ENCODE measurements at places on chromosomes 3 and 15.

GRCh38 chr15:68427366-68427765 lies 4.6 kb downstream of the ITGA11 start:
- H3K27ac ChIP-seq = no peak overlapping the region
- no peak for DNase-seq
- H3K27me3 ChIP-seq = peaks cover 11% of the 10 kb centered on the region
- no peaks in the 10 kb centered on the region for H3K36me3 ChIP-seq

- DNase-seq = no peak
- H3K4me1 ChIP-seq = peaks cover 14% of the 10 kb centered on the region
- H3K27ac ChIP-seq = no peak overlapping the region
- H3K27me3 ChIP-seq = peaks cover 51% of the 10 kb centered on the region
- H3K4me3 ChIP-seq = no peak overlapping the region
Observed at GRCh38 chr3:147422601-147423536, 13.7 kb downstream of the ZIC1 start.

- no peak overlapping the region for H3K4me3 ChIP-seq
- no peaks in the 10 kb centered on the region for H3K27me3 ChIP-seq
- DNase-seq = no peak
- H3K4me1 ChIP-seq = peaks cover 7% of the 10 kb centered on the region
- H3K36me3 ChIP-seq = no peaks in the 10 kb centered on the region
Observed at GRCh38 chr3:71478568-71478967, 105.0 kb downstream of the FOXP1 start.

DNA sequence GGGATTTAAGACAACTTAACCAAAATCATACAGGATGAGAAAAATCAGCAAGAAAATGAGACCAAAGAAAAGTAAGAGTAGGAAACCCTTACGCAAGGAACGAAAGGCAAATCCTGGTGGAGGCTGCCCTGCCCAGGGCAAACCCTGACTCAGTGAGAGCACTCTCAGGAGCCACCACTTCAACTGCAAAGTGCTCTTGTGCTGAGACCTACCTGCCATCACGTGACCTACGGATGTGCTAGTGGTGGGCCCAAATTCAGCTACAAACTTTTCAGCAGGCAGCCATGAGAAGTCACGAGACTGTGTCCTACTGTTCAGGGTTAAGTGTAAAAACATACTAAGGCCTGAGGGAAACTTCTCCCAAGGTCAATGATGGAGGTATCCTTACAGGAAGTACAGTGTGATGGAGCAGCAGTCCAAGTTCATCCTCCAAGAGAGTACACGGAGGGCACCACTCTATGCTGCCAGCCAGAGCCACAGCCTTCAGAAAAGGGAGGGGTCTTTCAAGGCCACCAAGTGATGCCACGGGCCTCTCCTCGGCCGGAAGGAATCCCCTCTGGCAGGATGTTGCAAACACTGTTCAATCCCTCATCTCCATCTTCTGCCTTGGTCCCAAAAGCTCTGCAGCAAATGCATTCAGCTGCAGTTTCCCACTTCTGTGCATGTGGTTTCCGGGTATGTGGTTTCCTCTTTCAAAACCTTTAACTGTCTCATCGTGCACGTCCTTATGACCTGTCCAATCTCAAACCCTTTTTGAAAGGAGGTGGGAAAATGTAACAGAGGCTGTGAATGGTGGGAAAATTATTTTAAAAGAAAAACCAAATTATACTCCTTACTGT lies 9.5 kb downstream of the CHSY1 start:
- no peaks in the 10 kb centered on the region for H3K36me3 ChIP-seq
- peaks cover 11% of the 10 kb centered on the region for H3K4me1 ChIP-seq
- no peak overlapping the region for H3K27ac ChIP-seq
- H3K4me3 ChIP-seq = no peak overlapping the region
- no peaks in the 10 kb centered on the region for H3K27me3 ChIP-seq
- DNase-seq = no peak

DNA sequence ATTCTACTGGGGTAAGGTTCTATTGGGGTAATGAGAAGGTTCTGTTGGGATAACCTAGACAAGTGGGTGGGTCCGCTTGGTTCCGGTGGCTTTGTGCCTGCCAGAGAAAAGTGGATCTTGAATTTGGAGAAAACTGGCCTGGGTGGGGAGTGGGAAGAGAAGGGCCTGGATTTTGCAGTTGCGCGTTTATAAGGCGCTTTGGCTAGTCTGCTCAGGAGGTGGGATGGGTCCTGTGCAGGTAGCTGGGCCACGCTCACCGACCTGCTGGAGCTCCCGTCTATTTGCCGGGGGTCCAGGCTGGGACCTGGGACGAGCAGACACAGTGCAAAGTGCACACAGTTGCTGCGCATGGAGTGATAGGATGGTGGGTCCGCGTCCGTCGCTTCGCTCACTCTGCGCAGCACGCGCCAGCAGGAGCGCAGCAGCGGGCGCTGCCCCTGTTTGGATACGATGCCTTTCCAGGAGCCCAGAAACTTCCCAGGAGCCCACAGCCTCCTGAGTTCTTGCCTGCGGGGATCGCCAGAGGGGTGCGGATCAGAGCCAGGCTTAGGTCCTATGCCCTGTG lies 1.3 kb upstream of the AP3B2 start:
- no peaks in the 10 kb centered on the region for H3K36me3 ChIP-seq
- H3K4me3 ChIP-seq = no peak overlapping the region
- no peak overlapping the region for H3K27ac ChIP-seq
- peaks cover 16% of the 10 kb centered on the region for H3K4me1 ChIP-seq
- no peak for DNase-seq
- no peaks in the 10 kb centered on the region for H3K27me3 ChIP-seq

DNA sequence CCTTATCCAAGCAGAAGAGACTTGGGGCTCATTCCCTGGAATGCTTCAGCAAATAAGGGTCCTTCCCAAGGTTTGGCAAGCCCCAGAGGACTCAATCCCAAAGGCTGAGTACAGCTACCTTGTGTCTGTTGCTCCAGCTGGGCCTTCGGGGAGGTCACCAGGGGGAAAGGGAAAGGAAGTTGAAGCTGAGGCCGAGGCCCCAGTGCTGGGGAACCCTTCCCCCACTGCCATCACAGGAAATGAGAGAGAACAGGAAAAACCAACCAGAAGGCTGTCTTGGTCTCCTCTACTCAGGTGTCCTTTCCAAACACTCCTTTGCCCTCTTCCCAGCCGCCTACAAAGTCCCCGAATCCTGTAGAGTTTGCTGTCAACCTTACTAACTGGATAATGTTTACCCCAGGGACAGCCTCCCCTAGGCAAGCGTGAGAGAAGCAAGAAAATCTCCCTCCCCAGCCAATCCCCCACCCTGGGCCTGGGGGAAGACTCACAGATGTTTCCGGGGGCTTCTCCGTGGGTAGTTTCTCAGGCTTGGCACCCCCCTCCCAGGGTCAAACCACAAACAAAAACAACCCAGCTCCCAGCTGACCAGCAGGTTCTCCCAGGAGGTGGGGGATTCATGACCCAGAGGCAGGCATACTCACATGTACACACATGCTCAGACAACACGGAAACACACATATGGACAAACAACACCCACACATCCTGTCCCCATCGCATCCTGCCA lies 5.5 kb downstream of the CSRNP1 start:
- DNase-seq = no peak
- H3K36me3 ChIP-seq = peaks cover 21% of the 10 kb centered on the region
- no peak overlapping the region for H3K4me3 ChIP-seq
- H3K4me1 ChIP-seq = peaks cover 86% of the 10 kb centered on the region
- H3K27ac ChIP-seq = peak overlapping the region; percentile 33

GRCh38 chr15:68582864-68583263 lies 4.1 kb downstream of the CORO2B start:
- DNase-seq = no peak
- H3K4me3 ChIP-seq = no peak overlapping the region
- no peaks in the 10 kb centered on the region for H3K36me3 ChIP-seq
- no peak overlapping the region for H3K27ac ChIP-seq
- peaks cover 13% of the 10 kb centered on the region for H3K4me1 ChIP-seq

GRCh38 chr3:44958386-44958785 lies 17.6 kb downstream of the ZDHHC3 start:
- no peaks in the 10 kb centered on the region for H3K36me3 ChIP-seq
- no peaks in the 10 kb centered on the region for H3K4me1 ChIP-seq
- no peak overlapping the region for H3K27ac ChIP-seq
- DNase-seq = no peak
- H3K4me3 ChIP-seq = no peak overlapping the region

GRCh38 chr3:109713288-109713687 lies 375.9 kb upstream of the DPPA4 start:
- H3K4me1 ChIP-seq = no peaks in the 10 kb centered on the region
- no peak for DNase-seq
- H3K4me3 ChIP-seq = no peak overlapping the region
- H3K36me3 ChIP-seq = no peaks in the 10 kb centered on the region
- H3K27me3 ChIP-seq = no peaks in the 10 kb centered on the region
- no peak overlapping the region for H3K27ac ChIP-seq

DNA sequence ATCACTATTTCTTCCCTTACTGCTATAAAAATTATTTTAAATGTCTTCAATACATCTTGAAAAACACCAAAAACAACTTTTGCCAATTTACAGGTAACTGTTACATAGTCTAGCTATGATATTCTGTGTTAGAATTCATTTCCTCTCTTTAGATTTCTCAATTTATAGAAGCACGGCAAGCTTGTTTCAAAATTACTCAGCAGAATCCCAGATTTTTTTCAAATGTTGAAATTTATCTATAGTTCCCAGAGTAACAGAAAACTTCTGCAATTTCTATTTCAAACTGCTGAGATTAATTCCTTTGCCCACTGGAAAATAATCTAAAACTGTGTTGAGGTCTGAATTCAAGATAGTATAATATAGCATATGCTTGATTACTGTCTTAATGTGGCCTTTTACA lies 41.2 kb downstream of the CCPG1 start:
- no peaks in the 10 kb centered on the region for H3K4me1 ChIP-seq
- H3K36me3 ChIP-seq = peaks cover 3% of the 10 kb centered on the region
- no peak overlapping the region for H3K4me3 ChIP-seq

DNA sequence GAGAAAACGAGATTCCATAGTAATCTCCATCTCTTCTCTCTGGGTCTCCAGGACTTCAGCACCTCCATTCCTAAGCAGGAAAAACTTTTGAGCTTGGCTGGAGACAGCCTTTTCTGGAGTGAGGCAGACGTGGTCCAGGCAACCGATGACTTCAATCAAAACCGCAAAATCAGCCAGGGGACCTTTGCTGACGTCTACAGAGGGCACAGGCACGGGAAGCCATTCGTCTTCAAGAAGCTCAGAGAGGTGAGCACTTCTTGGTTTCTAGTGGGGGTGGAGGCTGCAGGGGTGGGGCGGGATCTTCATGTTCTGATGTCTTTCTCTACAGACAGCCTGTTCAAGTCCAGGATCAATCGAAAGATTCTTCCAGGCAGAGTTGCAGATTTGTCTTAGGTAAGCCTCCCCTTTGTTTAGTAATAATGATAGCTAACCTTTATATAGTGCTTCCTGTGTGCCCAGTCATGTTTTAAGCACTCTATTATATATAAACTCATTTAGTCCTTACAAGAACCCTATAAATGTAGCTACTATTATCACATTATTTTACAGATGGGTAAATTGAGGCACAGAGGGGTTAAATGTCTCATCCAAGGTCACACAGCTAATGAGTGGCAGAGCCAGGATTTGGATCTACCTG lies 35.0 kb upstream of the TATDN2 start:
- no peak for DNase-seq
- no peaks in the 10 kb centered on the region for H3K27me3 ChIP-seq
- H3K36me3 ChIP-seq = no peaks in the 10 kb centered on the region

DNA sequence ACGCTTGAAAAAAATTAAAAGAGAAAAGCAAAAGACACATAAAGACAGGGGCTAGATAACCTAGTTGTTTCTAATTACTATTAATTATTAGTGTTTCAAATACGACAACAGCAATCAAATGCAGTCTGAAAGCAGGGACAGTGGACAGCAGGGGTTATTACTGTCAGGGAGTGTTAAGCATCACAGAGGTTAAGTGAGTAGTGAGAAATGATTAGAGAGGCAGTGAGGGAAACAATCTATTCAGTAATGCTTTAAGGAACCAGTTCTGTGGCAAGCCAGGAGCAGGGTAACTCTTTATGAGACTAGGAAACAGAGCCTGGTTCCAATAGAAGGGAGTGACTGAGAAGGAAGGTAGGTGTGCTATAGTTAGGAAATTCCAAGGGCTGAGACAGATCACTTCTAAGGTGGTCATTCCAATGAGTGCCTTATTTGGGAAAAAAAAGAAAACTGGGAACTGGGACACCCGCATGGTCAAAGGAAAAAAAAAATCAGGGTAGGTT lies 15.0 kb downstream of the RYK start:
- no peak overlapping the region for H3K4me3 ChIP-seq
- no peaks in the 10 kb centered on the region for H3K27me3 ChIP-seq
- peaks cover 57% of the 10 kb centered on the region for H3K4me1 ChIP-seq
- no peak for DNase-seq

DNA sequence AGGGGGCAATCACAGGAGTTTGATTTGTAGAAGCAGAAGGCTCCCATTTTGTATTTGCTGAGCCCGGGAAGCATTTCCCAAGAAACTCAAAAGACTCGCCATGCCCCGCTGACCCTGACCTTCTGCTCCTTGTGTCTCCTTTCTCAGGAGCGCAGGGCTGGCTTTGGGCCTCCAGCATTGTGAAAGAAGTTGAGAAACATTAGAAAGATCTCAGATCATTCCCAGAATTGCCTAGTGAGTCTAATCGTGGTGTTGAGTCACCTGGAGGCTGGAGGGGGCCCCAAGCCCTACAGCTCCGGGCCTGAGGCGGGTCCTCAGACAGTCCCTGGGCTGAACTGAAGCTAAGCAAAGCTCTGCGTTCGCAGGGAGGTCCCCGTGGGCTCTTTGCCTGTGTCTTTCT lies 10.9 kb upstream of the PIGZ start:
- peaks cover 6% of the 10 kb centered on the region for H3K4me1 ChIP-seq
- H3K36me3 ChIP-seq = no peaks in the 10 kb centered on the region
- H3K27me3 ChIP-seq = no peaks in the 10 kb centered on the region
- DNase-seq = no peak
- no peak overlapping the region for H3K27ac ChIP-seq
- no peak overlapping the region for H3K4me3 ChIP-seq

DNA sequence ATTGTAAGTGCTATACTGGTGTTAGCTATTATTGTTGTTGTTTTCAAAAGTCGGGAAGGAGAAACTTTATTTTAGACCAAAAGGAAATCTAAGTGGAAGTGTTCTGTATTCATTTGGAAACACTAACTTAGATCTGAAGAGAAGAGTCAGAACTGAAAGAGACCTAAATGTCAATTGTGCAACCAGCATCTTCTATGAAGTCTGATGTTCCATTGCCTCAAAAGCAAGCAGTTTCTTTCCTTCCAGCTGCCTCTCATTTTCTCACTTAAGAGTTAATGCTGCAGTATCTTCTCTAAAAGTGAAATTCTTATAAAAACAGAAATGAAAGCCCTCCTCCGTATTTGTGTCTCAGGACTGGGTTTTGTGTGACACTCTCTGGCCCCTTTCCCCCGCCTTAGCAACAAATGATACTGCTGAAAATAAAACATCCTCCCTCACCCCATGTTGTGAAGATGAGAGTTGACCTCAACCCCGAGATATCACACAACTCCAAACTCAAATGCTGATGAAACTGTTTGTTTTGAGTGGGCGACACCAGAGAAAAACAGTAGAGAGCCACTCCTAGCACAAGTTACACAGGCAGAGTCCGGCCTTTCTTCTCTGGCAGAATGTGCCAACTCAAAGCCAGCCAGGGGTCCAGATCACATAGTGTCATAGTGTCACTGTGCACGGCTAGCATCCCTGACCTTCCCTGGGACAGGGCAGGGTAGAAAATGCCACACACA lies 48.9 kb downstream of the GLDN start:
- no peaks in the 10 kb centered on the region for H3K36me3 ChIP-seq
- no peak overlapping the region for H3K4me3 ChIP-seq
- no peak for DNase-seq
- H3K27me3 ChIP-seq = no peaks in the 10 kb centered on the region
- no peaks in the 10 kb centered on the region for H3K4me1 ChIP-seq

- peaks cover 32% of the 10 kb centered on the region for H3K4me1 ChIP-seq
- no peak overlapping the region for H3K4me3 ChIP-seq
- no peaks in the 10 kb centered on the region for H3K27me3 ChIP-seq
- H3K27ac ChIP-seq = no peak overlapping the region
Observed at GRCh38 chr15:77181305-77182074, 110.6 kb upstream of the TSPAN3 start.
